ENCODE measurements at places on chromosomes 12 and 14.
A peak's percentile ranks its signal among the peaks of the same experiment; 100 is the strongest.

DNA sequence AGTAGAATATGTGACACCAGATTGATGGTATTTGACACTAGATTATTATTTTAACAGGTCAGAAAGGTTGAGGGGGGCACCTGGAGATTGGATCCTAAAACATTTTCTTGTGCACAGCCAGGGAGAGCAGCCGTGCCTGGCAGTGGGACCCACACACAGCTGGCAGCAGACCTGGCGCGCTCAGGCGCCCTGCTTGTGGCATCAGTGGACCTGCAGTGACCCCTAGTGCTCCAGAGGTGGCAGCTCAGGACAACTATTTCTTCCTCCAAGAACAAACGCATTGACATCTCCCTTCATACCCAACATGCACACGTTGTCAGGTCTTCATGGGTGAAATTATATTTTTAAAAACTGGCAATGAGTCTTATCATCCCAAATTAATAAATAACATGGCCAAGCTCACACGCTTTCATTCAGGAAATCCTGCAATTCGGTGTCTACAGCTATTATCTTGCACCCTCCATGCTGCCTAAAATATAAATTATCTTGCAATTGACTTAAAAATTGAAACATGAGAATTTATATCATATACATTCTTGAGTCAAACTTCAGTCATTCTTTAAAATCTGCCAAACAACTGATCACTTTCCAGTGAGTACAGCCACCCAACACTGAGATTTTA, 7.7 kb upstream of the TMEM132D start:
- DNase-seq, result no peak

DNA sequence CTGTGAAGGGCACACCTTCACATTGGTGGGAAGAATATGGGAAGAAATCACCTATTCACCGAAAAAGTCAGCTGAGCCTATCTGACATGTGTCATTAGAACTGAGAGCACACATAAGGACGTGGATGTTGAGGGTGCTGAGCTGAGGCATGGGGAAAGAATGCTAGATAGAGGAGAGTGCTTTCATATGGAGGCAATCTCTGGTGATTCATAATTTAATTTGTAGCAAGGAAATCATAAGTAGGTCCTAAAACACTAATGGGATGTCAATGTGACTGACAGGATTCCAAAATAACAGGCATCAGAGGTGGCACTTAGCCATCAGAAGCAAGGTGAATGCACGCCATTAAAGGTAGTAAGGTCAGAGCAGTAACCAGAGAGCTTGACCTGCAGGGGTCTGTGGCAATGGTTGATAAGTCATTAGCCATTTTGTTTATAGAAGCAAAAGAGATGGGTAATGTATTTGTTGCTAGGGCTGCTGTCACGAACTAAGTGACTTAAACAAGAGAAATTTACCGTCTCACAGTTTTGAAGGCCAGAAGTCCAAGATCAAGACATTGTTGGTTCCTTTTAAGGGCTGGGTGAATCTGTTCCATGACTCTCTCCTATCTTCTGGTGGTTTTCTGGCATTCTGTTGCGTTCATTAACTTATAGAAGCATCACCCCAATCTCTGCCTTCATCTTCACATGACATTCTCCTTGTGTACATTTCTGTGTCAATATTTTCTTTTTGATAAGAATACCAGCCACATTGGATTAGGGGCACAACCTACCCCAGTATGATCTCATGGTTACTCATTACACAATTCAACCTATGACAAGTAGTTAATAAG, 69.3 kb downstream of the ANKS1B start:
- peak; percentile 7 for DNase-seq

GRCh38 chr14:98022541-98023520, 1225.6 kb downstream of the VRK1 start:
- DNase-seq, result no peak

DNA sequence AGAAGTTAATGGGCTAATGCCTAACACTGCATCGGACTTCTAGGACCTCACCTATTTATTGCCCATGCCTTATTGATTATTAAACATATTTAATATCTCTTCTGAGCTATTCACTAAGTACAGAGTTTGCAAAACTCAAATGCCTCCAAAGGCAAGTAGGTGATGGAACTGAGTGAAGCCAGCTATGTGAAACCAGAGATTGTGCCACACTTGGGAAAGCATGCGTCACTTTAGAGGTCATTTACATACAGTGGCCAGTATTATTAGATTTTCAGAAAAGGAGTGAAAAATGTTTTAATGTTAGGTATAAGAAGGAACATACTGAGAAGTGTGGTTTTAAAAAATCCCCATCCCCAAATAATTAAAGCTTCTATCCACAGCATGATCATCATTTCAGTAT, 27.7 kb downstream of the PDE6H start:
- DNase-seq, result no peak

DNA sequence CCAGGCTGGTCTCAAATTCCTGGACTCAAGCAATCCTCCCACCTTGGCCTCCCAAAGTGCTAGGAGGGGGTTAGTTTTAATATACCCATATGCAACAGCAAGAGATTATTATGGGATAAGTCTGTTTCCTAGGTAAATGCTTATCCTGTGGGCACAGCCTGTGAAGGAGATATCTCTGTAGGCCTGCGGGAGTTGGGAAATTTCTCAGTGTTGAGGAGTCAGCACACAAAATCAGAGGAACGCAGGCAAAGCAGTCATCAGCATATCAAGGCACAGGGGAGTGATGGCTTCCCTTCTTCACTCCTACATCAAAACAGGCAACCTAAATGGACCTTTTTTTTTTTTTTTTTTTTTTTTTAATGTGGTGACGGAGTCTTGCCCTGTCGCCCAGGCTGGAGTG, 20.9 kb upstream of the TMED10 start:
- no peak for DNase-seq

- DNase-seq, result no peak
Measured at GRCh38 chr12:66456612-66457011, 154.3 kb downstream of the HELB start.

DNA sequence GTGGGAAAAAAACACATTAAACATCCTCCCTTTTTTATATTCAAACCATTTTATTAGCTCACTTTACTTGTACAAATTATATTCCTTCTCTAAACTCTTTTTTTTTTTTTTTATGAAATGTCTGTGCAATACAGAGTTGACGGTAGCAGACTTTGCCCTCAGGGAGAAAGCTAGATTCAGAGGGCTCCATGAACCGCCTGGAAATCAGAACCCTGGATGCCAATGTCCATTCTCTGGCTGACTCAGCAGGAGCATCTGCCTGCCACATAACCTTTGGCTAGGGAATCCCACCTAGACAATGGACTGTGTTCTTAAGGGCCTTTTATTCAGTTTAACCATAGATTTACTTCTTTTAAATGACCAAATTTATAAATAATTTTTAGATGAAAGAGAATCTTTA, 467.0 kb downstream of the MDGA2 start:
- no peak for DNase-seq

Measured in 8988T (cell line).